ENCODE measurements at places on chromosomes 3 and 15.

GRCh38 chr3:32945136-32945535, 6.3 kb upstream of the CCR4 start:
- DNase-seq: no peak

DNA sequence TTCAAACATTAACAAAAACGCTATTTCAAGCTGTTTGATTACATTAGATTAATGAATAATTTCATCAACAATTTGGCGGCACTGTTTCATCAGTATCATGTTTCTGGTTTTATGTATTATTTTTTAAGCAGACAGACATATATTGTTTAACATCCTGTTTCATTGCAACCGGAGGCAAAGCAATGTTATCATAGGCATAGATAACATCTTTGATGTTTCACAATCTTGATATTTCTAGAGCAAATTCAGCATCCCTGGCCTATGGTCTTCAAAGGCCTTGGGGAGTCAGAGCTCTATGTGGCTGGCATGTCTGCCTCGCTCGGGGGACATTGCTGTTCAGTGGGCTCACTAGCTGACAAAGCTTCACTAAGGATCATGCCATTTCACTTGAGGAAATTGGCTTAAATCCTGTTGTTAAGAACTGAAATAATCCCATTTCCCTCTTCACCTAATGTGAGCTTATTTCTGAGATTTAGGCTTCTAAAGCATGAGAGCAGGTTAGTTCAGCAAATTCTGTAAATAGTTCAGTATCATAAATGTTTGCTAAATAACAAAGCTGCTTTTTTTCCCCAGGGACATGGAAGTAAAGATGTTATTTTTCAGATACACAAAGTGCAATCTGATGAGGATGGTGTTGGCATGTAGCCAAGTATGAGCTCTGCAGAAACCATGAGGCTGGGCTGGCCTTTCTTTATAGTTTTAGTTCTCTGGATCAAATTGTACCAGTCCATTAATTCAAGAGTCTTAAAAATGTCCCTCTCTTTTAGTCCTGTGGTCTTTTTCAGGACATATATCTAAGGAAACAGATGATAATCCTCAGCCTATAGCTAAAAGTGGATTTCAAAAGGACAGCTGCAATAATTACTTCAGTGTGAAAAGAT, 941.4 kb downstream of the PLOD2 start:
- DNase-seq: no peak

- no peak for DNase-seq
Measured at GRCh38 chr3:141575879-141576743, 89.3 kb downstream of the RASA2 start.

- DNase-seq: peak; percentile 11
Measured at GRCh38 chr3:137264071-137264820, 306.5 kb downstream of the IL20RB start.

- no peak for DNase-seq
Measured at GRCh38 chr3:193732391-193732790, 139.4 kb downstream of the OPA1 start.

DNA sequence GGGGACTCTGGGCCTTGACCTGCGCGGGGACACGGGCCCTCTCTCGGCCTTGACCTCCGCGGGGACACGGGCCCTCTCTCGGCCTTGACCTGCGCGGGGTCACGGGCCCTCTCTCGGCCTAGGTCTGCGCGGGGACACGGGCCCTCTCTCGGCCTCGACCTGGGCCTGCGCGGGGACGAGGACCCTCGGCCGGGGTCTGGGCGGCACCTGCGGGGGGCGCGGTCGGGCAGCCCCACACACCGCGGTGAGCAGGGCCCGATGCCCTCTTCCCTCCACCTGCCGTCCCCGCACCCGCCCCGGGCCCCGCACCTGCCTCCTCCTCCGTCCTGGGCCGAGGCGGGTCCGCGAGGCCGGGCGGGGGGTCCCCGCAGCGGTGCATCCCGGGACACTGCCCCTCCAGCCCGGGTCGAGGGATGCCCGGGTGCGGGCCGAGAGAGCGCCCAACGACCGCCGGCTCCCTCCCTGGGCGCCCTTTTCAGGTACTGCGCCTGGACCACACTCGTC, 15.6 kb upstream of the CERS3 start:
- no peak for DNase-seq

DNA sequence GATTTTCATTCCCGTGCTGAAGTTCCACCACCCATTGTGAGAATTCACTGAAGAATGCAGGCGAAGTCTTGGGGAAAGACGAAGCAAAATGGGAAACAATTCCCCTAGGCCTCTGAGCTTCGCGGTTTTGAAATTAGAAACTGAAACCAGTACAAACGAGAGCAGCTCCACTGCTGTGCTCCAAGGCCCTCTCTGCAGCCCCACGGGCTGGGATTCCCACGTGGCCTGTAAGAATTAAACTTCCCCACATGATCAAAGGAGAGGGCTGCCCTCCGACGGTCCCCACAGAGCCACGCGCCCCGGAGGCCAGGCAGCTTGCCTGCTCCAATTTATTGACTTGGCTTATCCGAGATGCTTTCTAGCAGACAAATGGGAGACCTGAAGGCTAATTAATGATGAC, 144.0 kb downstream of the GREM1 start:
- DNase-seq: no peak

GRCh38 chr3:156658732-156659090, 15.7 kb upstream of the TIPARP start:
- DNase-seq: no peak

GRCh38 chr3:31450345-31450744, 82.4 kb upstream of the STT3B start:
- DNase-seq: no peak

DNA sequence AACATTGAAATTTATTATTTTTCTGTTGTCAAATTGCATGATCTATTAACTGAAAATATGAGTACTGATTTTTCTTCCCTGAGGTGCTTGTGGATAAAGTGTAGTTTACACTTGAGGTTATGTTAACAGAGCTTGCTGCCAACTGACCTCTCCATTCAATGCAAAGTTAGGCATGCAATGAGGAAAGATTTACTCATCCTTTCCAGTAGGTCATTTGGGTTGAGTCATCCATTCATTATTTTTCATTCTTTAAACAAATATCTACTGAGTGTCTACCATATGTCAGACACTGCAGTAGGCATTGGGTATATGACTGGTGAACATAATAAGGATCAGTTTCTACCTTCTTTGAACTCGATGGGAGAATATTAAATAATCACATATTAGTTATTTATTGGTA, 604.1 kb downstream of the EDEM1 start:
- no peak for DNase-seq

DNA sequence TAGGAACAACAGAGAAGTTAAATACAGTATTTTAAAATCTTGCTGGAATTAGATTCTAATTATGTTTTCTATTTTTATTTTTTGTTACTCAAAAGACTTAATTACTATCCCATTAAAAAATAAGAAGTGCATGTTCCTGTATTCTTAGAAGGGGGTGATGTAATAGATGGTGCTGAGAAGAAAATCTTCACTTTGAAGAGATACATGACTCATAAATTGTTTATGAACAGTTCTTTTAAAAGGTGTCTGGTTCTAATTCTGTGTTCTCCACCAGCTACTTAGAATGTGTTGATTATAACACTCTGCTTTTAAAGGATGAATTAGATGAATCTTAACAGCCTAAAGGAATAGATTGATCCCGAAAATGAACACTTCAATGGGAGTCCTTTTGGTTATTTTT, 8.2 kb downstream of the RCN2 start:
- DNase-seq: no peak

DNA sequence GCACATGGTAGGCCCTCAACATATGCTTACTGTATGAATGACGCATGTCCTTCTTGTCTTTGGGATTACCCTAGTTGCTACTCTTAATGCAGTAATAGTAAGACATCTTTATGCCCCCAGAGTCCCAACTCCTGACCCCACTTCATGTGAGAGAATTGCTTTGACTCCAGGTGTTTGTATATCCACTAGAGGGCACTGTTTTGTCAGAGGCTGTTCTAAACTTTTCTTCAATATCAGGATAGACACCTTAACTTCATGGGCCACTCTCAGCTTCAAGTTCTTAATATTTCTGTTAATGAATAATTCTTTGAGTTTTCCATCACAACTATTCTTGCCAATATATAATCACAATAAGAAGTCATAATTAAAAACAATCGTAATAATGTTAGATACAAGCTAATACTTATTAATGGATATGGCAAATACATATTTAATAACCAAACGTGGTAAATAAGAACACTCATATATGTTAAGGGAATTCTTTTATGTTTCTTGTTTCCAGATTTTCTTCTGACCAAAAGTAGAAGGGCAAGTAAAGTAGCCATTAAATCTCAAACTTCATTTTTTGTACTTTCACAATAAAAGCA, 337.2 kb upstream of the DNAJC19 start:
- DNase-seq: no peak

GRCh38 chr15:38231436-38231835, 21.2 kb upstream of the SPRED1 start:
- DNase-seq: no peak

DNA sequence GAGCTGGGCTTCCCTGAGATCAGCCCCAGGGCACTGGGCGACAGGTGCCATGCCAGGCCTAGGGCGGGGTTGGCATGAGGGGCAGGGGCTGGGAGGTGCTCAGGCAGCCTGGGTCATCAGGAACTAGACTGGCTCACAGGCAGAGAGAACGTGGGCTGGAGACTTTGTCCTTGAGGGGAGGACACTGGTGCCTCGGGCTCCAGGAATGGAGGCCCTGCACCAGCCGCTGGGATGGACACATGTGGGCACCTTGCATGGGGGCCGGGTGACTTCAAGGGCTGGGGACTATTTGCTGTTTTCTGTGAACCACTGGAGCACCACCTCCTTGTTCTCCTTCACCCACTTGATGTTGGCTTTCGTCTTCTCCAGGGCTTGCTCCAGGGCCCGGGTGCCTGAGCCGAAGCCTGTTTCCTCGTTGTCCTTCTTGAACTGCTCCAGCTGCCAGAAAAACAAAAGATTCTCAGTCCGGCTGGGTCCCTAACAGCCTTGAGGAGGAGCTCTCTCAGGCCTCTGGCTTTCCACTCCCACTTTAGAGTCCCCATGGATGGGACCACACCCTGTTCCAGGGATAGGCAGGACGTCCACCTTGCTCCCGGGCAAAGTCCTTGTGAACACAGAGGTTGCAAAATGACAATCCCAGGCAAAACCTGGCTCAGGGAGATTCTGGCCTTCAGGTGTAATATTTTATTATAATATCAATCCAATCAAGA, 9.1 kb downstream of the MESP2 start:
- peak; percentile 42 for DNase-seq

DNA sequence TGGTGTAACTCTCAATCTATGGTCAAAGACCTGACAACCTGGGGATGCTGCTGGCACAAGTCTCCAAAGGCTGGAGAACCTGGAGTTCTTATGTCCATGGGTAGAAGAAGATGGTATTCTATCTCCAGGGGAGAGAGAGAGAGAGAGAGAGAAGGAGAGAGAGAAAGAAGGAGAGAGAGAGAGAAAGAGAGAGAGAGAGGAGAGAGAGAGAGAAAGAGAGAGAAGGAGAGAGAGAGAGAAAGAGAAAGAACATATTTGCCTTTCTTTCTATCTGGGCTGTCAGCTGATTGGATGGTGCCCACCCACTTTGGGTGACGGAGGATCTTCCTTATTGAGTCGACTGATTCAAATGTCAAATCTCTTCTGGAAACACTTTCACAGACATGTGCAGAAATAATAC, 84.6 kb downstream of the PPM1L start:
- DNase-seq: no peak

DNA sequence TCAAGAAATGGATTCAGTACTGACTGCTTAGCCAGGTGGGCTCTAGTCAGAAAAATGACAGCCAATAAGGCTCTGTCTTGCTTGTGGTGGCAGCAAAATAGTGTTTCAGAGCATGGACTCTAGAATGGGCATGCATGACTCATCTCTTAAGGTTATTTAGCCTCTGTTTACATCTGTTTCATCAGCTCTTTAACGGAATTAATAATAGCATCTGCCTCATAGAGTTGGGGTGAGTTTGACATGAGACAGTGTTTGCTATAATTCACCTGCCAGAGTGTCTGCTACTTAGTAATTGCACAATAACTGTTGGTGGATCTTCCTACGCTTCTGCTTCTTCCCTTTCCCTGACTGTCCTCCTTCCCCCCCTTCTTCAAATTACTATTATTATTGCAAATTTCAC, 350.4 kb upstream of the SEMA6D start:
- DNase-seq: no peak

GRCh38 chr3:4231041-4231440, 72.1 kb upstream of the SETMAR start:
- DNase-seq: no peak

DNA sequence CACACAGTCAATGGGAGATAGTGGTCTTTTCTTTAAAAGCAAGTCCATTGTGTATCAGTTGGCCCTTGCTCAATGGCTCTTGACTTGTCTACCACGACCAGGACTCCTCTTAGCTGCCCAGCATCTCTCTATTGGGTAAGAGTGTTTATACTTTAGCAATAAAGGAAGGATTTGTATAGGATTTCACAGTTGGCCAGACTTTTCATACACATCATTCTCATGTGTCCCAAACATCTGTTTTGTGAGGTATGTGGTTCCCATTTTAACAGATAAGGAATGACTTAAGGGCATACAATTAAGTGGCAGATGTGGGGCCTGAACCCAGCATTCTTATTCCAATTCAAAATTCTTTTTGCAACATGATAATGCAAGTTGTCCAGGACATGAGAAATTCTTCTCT, 191.5 kb downstream of the CHST2 start:
- DNase-seq: no peak

DNA sequence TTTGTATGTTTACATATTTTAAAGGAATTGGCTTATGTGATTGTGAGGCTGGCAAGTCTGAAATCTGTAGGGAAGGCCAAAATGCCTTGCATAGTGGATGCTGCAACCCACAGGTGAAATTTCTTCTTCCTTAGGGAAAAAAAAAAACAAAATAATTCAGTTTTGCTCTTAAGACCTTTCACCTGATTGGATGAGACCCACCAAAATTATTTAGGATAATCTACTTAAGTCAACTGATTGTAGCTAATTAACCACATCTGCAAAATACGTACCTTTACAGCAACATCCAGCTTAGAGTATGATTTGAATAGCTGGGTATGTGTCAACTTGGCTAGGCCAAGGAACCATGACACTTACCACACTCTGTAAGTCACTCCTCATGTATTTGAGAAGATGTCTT, 6.9 kb upstream of the RFX7 start:
- DNase-seq: no peak

DNA sequence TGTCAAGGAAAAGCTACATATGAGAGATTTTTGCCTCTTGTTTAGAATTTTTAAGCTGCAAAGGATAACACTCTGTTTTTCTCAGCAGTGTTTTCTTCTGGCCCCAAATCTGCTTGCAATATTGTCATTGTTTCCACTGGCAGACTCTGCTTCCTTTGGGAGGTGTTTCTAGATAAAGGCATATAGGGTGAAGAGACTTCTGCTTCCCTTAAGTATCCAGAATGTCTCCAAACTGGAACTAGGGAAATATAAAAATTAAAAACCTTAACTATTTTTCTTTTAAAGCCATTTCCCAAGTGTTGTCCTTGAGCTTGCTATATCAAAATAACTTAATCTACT, 225.8 kb downstream of the CGGBP1 start:
- DNase-seq: no peak
